ENCODE measurements at places on chromosomes 13 and 19.

- no peak for DNase-seq
Measured at GRCh38 chr13:25860862-25861261, 191.0 kb downstream of the SHISA2 start.

DNA sequence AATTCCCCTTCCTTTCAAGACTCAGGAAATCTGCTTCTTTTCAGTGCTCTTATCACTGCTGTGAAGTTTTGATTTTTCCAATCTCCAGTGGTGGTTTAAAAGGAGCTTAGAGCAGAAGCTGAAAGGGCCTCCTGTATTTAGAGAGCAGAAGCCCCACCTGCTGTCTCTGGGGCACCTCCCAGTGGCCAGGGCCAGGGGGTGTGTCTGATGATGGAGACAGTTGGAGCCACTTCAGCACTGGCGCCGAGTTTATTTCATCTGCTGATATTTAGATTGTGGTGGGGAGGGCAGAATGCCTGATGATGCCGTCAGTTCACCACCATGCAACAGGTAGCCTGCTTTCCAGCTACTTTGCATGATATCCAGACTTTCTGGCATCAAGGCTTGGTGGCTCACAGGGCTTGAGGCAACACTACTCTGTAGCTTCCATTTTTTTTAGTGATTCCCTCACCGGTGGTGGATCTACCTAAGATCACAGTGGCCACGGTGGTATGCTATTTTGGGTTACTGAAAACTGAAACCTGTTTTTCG is 371.9 kb downstream of the KCNRG start:
- DNase-seq = peak; percentile 75

DNA sequence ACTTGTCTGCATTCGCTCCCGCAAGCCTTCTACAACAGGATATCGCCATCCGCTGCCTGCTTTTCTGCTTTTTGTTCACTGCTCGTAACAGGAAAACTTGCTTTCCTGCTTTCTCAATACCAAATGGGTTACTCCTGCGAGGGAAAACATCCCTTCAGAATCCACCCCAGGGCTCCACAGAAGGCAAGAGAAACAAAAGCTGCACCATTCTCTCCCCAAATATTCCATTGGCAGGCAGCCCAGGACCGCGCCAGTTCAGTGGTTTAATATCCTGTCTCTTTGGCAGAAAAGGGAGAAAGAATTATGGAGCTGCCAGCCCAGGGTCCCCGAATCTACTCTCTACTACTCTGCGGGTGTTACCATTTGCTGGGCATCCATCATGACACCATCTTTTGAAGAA is 84.7 kb upstream of the DOCK9 start:
- no peak for DNase-seq

DNA sequence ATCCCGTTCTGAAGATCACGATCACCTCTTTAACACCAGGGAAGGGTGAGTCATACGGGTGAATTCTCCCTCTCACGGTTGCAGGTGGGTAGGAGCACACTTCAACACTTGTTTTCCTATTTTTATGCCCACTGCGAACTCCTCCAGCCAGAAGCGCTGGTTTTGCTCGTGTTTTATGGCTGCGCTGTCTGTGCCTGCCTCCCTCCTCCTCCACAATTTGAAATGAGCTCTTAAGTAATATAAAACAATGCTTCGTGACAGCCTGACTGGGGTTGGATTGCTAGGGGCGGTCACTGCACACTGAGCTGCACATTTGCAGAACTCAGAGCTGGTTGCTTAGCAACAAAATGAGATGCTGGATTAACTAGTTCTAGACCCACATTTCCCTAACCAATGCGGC is 12.9 kb downstream of the CCDC70 start:
- DNase-seq = peak; percentile 36

GRCh38 chr19:29268103-29268502 is 55.2 kb upstream of the UQCRFS1 start:
- no peak for DNase-seq
